NCI-H2081 (cell line): ENCODE measurements at places on chromosomes 7 and 10.
A peak's percentile ranks its signal among the peaks of the same experiment; 100 is the strongest.

DNA sequence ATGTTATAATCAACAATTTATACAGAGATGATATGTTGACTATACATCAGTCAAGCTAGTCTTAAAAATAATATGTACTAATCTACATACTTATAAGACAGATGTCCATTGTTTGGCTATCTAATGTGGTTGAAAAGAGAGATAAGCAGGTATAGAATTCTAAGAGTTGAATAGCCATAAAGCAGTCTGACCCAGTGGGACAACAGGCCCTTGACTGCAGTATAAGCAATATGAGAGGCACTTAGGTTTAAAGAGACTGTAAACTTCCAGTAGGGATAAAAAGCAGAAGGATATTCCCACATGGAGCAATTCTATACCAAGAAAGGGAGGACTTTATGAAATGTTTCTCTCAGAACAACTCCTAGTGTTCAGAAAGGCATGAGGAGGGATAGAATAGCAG lies 139.3 kb downstream of the ELAPOR2 start:
- DNase-seq, result no peak

- no peak for DNase-seq
These were observed 82.5 kb upstream of the PRR15 start for GRCh38 chr7:29480934-29481651.

GRCh38 chr7:64581926-64582894 lies 19.3 kb upstream of the ZNF680 start:
- no peak for DNase-seq

DNA sequence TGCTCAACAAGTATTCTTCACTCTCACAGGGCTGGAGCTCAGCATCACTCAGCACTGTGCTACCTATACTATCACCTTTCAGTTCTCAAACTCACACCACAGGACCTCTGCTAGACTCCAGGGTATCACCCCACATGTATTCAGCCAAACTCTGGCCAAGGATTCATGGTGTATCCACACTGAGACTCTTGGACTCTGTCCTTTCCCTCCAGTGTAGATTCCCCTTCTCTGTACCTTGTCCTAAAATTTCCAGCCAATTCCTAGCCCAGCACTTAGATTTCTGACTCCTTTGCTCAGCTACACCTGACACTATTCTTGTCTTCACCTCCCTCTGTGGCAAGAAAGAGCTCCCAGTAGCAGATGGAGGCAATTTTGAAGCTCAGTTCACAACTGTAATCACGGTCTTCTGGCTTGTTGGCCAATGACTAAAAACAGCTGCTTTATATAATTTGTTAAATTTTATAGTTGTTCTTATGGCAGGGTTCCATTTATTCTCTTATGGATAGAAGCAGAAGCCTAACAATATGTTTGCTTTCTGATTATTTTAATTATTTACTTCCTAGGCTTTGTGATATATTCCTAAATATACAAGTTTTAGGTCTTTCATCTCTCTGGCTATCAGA lies 258.8 kb downstream of the THSD7A start:
- DNase-seq, result no peak

DNA sequence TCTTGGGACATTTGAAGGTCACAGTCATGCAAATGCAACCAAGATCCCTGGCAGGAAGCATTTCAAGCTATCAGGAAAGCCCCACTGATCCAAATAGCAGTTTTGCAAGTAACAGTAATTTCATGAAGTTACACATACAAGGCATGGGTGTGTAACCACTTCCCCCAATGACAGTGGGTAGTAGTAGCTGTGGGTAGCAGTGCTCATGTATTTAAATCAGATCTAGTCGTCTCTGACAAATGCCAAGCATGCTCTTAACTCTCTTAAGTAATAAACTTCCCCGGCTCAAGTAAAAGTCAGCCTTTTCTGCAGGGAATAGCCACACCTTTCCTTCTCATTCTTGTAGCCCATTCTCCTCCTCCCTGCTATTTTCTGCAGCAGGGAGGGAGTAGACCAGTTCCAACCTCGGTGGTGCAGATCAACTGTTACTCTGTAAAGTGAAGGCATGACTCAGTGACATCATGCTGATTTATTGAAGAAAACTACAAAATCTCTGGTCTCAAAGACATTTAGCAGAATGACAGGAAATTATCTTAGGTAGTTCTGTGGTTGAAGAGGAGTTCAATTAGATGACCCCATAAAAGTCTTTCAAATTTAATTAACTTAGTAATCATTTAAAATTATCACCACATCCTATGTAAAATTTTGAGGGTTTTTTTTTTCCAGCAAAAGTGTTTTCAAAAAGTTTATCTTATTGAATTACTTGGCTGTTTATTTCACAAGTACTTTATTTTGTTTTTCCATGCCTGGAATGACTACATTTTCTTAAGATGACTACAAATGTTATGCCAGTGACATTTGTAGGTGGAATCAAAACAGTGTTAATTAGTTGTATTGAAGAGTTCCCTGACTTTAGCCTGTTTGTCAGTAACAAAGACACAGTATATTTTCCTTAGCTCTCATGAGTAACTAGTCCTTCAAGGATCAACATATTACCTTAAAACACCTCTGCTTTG lies 568.3 kb downstream of the INHBA start:
- no peak for DNase-seq

DNA sequence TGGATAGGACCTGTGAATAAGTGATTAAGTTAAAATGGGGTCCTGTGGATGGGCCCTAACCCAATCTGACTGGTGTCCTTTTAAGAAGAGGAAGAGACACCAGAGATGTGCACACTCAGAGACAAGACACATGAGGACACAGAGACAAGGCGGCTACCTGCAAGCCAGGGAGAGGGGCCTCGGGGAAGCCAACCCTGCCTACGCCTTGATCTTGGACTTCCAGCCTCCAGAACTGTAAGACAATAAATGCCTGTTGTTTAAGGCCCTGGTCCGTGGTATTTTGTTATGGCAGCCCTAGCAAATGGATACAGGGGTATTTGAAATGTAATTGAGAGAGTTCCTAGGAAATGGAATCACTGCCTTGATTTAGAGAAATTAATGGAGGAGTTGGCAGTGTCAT lies 225.3 kb downstream of the SKAP2 start:
- no peak for DNase-seq

DNA sequence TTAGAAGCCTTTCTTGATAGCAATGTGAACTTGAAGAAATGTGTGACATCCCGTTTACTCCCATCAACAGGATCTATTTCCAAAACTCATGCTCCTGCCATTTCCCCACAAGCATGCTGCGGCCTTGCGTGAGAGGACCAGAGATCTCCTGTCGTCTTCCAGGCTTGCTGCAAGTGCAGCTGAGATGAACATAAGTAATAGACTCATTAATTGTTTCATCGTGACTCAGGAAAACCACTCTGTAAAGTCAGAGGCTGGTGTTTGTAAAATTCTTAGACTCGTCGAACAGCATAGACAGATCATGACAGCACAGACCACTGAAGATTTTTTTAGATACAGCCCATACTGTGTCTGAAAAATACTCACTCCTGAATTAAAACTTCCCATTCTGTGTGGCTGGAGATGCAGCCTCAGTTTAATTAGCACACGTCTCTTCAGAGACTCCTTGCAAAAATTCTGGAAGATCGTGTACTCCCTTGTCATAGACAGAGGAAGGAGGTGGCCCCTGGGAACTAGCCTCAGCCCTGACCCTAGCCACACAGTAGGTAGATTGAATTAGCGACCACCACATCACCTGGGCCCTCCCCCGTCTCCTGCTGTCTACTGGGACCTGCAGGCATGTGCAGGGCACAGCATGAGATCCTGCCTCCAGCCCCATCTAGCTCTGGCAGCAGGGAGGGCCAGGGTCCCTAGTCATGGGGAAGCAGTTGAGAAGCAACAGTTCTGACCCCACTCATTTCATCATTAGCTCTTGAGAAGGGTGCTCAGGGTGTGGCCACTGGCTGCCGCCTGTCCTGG lies 226.0 kb downstream of the CELF2 start:
- no peak for DNase-seq

- no peak for DNase-seq
These were observed 87.1 kb downstream of the CLEC2L start for GRCh38 chr7:139610595-139610994.

GRCh38 chr7:47371733-47372368 lies 210.1 kb downstream of the TNS3 start:
- peak; percentile 99 for DNase-seq

- DNase-seq, result no peak
These were observed 305.8 kb upstream of the KCND2 start for GRCh38 chr7:119967221-119967620.

GRCh38 chr7:30668102-30668501 lies 14.2 kb downstream of the CRHR2 start:
- DNase-seq, result no peak

- DNase-seq, result no peak
These were observed 215.0 kb downstream of the MDFIC start for GRCh38 chr7:115136796-115137443.

DNA sequence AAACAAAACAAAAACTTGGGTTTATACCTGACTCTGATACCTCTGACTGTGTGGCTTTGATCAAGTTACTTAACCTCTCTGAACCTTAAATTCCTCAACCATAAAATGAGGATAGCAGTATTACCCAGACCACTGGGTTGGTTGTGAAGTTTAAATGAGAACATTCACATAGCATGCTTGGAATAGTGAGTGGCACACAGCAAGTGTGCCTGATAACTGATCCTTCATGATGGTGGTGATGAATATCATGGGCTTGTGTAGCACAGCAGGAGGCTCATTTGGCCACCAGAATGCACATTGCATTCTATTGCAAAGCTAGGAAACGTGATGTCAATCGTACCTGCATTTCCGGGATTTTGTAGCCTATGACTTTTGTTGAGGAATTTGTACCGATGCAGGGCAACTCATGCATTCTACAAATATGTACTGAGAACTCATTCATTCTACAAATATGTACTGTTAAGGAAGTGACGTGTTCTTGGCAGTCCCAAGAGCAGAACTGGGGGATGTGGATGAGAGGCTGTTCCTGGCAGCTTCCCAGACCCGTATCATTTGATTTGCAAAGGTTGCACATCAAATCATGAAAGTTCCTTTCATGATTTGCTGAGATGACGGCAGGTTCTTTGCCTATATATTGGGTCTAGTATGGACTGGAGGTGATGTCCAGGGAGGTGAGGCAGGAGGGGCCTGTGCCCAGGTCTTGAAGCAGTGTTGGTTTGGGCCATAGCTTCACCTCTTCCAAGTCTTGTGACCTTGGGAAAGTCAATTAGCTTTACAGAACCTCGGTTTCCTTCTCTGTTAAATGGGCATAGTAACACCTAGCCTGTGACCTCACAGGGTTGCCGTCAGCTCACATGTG lies 94.6 kb upstream of the SMNDC1 start:
- no peak for DNase-seq

DNA sequence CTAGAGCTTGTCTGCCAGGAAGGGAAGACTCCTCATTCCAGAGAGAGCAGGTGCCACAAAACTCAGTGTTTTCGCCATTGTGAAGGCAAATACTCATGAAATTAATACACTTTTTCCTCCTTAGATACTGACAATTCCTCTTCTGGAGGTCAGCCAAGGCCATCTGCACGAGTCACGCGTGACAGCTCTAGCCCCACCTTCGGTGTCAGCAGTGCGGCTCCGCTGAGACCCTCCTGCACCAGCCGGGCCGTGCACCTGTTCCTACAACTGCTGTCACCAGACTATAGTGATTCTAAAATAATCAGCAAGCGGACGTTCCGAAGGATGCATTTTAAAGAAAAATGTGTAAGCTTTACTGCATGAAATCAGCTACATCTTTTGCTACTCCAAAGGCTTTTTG lies 127.7 kb downstream of the DIP2C start:
- no peak for DNase-seq

DNA sequence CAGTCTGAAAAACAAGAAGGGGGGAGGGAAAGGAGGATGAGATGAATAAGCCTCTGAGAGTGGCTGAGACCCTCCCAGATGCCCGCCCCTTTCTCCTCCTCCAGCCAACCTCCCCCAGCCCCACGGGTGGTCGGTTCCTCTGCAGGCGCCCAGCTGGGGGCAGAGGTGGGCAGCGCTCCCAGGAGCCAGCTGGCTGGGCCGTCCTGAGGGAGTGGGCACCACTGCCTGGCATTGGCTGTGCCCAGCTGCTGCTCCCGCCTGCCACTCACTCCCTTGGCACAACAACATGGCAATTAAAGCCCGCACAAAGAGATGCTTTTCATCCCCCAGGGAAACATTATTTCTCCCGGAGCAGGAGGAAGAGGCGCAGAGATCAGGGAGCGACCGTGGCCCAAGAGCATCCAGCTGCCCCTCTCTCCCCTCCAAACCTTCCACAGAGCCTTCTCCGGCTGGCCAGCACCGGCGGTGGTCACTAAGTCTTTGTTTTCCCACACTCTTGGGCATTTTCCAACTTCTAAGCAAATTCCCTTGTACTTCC lies 107.2 kb downstream of the SPDYE5 start:
- DNase-seq, result peak; percentile 97

DNA sequence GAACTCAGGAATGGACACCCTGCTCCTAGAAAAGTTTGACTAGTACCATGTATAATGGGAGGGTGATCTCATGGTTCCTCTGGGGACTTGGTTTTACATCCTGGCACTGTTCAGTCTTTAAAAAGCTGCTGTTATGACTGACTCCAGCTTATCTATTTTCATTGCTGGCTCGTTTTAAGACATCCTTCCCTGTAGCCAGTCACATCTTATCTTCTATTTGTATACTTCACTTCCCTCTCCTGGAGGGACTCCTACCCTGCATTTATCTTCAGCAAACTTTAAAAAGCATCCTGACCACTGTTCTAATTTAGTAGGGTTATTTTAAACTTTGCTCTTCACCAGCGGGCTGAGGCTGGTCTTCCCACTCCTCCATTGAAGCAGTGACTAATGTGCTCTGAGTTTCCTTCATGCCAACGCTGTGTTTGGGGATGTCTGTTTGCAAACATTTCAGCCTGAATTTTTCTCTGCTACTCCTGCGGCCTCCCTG lies 72.9 kb upstream of the ARMC3 start:
- DNase-seq, result no peak

- no peak for DNase-seq
These were observed 14.2 kb upstream of the CAMK2G start for GRCh38 chr10:73888514-73888913.

DNA sequence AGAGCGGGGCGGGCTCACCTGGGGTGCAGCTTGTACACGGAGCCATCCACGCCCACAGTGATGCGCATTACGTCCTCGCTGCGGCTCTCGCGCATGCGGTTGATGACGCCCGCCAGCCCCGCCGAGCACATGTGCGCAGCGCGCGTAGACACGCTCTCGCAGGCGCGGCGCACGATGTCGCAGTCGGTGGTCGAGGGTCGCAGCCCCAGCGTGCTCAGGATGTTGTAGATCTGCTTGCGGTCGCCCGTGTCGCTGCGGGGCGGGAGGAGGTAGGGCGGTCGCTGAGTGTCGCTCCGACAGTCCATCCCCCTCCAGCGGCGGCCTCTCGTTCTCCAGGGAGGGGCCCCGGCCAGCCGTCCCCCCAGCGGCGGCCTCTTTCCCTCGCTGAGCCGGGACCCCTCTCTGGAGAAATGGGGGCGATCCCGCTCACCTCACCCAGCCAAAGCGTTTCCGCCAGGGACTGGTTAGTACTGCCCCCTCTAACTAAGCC lies 4.4 kb upstream of the MYL7 start:
- DNase-seq, result no peak

- DNase-seq, result no peak
These were observed 11.9 kb upstream of the ZMIZ1 start for GRCh38 chr10:79056736-79057391.
